Endodermal cell (in vitro differentiated cells): ENCODE measurements at places on chromosomes 12 and 14. TPM values are rescaled to one million over a fixed set of nuclear protein-coding genes. Genes with fewer than 3 reads are reported as not detected.

The GLI1 gene
- total RNA-seq = 1.1 to 3.4 TPM (median 2.5 TPM) in 3 replicates

The SUDS3 gene
- total RNA-seq = 50.8 and 51.4 TPM in 2 replicates

The CLEC2B gene
- total RNA-seq = not detected in 3 replicates

- DNase-seq = no peak
Observed at GRCh38 chr14:33505266-33505962, 445.5 kb downstream of the EGLN3 start.

- peak; percentile 74 for DNase-seq
Observed at GRCh38 chr12:6788972-6789924, at the start of gene CD4. Gene CD4, plus strand, starts transcription at chr12:6789528. Its CDS starts 10,611 bp downstream, at chr12:6800139.
